ENCODE measurements at places on chromosomes 5 and 9. TPM values are rescaled to one million over a fixed set of nuclear protein-coding genes. Genes with fewer than 3 reads are reported as not detected.

The PCDHA4 gene
- total RNA-seq, result not detected

The SPINK7 gene
- total RNA-seq, result not detected

- no peak for DNase-seq
Observed at GRCh38 chr5:117624201-117624600, 1049.6 kb upstream of the SEMA6A start.

DNA sequence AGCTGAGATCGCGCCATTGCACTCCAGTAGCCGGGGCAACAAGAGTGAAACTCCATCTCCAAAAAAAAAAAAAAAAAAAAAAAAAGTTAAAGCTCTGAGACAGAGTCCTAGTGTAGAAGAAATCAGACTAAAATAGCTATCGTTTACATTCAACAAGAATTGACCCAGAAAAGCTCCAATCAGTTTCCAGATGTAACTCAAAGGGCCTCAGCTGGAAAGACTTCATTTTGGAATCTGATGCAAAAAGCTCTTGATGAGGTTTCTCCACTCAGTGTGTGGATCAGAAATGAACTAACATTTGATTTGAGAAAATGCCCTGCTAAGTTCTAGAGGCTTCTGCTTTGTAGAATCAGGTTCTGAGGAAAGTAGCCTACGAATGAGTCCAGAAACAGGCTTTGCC lies 7.2 kb upstream of the C1QTNF2 start:
- no peak for DNase-seq

- DNase-seq, result no peak
Observed at GRCh38 chr5:143649937-143650621, 161.9 kb upstream of the HMHB1 start.

GRCh38 chr5:143619040-143619439 lies 192.9 kb upstream of the HMHB1 start:
- no peak for DNase-seq

GRCh38 chr5:168308976-168309598 lies 17.6 kb downstream of the WWC1 start:
- no peak for DNase-seq

Measured in naive thymus-derived CD4-positive, alpha-beta T cell (primary cell).